ENCODE measurements at places on chromosomes 12 and 14. TPM values are rescaled to one million over a fixed set of nuclear protein-coding genes. Genes with fewer than 3 reads are reported as not detected.

ISCA2 gene
- 11.2 TPM for total RNA-seq

DNA sequence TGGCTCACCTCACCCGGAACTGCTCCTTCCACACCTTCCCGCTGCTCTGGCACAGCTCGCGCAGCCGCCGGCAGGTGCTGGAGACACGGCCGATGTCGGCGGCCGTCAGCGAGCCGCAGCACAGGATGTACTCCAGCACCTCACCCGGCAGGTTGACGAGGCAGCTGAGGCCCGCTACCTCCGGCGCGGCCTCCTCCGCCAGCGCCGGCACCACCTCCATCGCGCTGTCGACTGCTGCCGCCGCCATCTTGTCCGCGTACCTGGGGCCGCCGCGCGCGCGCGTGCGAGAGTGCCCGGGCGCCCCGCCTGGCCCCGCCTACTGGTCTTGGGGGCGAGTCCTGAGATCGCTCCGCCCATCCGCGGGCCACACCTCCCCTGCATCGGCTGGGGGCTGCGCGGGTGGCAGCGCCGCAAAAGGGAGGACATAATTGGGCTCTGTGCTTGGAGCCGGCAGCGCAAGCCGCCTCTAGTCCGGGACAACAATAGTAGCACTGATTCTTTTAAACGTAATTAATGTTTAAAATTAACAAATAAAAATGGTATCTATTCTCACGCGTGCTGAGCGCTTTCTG lies at the start of gene FBXO21:
FBXO21 (minus strand) TSS at position 261 of the 572 bp plus-strand sequence; CDS start at position 247, 14 bp downstream.
- peak; percentile 98 for DNase-seq

ASIC1 gene
- 0.25 TPM for total RNA-seq

DNA sequence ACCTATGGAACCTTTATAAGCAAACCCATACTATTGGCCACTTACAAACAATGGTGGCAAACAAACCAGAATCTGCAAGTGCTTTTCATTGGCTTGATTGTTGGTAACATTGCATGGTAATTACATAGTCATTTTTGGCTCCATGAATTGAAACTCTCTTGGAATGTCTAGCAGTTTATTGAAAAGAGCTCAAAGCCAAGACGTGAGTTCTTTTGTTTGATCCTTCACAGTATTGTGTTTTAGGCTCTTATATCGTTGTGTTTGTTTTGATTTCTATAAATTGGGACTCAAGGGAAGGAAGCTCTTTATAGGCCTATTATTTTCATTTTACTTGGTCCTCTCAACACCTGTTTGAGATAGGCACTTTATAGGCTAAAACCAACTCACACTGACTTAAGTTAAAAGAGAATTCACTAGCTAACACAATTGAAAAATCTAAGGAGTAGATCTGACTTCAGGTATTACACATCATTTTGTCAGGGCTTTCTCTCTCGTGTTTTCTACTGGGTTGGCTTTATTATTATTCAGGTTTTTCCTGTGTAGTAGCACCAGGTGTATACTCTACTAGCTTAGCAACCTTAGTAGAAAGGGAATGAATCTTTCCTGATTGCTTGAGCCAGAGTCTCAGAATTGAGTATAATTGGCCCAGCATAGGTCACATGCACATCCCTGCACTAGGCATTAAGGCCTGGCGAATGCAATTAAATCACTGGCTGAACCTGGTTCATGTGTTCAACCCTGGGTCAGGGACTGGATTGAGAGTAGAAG lies 341.4 kb downstream of the RAD51B start:
- no peak for DNase-seq

- DNase-seq: no peak
Observed at GRCh38 chr12:71558445-71558844, 105.2 kb downstream of the ZFC3H1 start.

- DNase-seq: no peak
Observed at GRCh38 chr12:89742337-89743022, 33.8 kb upstream of the ATP2B1 start.

BCL11B gene
- 39.1 TPM for total RNA-seq

GRCh38 chr12:89636776-89637160 lies 71.9 kb downstream of the ATP2B1 start:
- DNase-seq: no peak

DNA sequence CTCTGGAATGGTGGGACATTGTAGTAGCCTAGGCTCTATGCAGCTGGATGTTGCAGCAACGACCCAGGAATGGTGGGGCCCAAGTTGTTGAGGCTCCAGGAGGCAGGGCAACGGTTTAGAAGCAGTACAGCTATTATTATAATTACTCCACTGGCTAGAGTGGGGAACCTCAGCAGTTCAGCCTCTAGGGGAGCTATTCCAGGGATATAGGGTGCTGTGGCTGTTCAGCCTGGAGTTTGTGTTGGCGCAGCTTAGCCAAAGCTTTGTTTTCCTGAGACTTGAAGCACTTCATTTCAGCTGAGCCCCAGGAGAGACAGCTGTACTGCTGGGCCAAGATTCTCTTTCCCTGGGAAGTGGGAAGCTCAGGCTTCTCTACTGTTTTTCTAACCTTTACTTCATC lies 1023.0 kb upstream of the ATXN7L3B start:
- DNase-seq: no peak

- DNase-seq: no peak
Observed at GRCh38 chr14:30063746-30064145, 136.1 kb upstream of the PRKD1 start.

DNA sequence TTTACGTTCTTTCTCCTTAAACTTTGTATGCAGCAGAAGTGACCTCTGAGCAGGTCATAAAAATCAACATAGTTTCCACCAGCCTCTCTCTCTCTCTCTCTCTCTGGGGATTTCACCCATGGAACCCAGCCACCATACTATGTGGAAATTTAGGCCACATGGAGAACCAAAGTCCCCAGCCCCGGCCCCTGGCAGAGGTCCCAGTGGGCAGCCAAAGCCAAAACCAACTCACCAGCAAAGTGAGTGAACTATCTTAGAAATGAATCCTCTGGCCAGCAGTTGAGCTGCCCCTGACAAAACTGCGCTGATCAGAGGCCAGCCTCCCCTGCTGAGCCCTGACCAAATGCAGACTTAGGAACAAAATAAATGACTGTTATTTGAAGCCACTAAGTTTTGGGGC lies 9.2 kb downstream of the DUSP6 start:
- DNase-seq: no peak

GRCh38 chr14:56807386-56808109 lies 2.7 kb downstream of the OTX2 start:
- DNase-seq: no peak

CABP1 gene
- not detected for total RNA-seq

DNA sequence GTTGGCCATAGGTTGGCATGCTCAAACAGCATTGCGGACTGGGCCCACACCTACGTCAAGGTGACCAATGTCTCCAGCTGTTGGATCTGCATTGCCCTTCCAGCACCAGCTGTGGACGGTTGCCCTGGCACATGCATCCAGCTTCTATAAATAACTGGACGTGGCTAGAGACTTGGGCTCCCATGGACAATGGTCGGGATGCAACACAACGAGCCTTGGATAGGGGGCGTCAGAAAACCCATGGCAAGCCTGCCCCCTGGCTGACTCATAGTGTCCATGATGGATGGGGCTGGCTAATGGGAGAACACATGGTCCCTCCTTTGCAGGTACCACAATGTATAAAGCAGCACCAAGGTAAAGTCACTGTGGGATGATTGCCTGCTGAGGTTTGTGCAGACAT lies 331.6 kb upstream of the FAR2 start:
- no peak for DNase-seq
